ENCODE measurements at places on chromosomes 6 and 20. TPM values are rescaled to one million over a fixed set of nuclear protein-coding genes. Genes with fewer than 3 reads are reported as not detected.

The IL17F gene
- total RNA-seq: not detected

The MYCT1 gene
- 0.72 TPM for total RNA-seq

The CLPSL2 gene
- total RNA-seq: not detected

The NRSN2 gene
- 8.1 TPM for total RNA-seq

The EFCAB8 gene
- not detected for total RNA-seq

The MUC22 gene
- total RNA-seq: not detected

The CTCFL gene
- total RNA-seq: not detected

The FAM83D gene
- 3.6 TPM for total RNA-seq

The RSPO3 gene
- total RNA-seq: not detected

The CEP162 gene
- 6.3 TPM for total RNA-seq

The TPD52L2 gene
- 165 TPM for total RNA-seq
